ENCODE measurements at places on chromosomes 16 and 17. TPM values are rescaled to one million over a fixed set of nuclear protein-coding genes. Genes with fewer than 3 reads are reported as not detected.

Gene FOXF1
- total RNA-seq = 1.1 TPM

Gene IRX5
- 0.17 TPM for total RNA-seq

Gene CNGB1
- not detected for total RNA-seq

Gene TEX19
- not detected for total RNA-seq

Gene KRTAP4-4
- total RNA-seq = not detected

Gene OR1A1
- not detected for total RNA-seq

Gene FBXW10
- not detected for total RNA-seq

Gene ZNF778
- total RNA-seq = 9.9 TPM

Gene TMC8
- total RNA-seq = under 0.01 TPM

Gene MYO15A
- 3.0 TPM for total RNA-seq

Gene KRTAP1-5
- not detected for total RNA-seq

Gene RCVRN
- total RNA-seq = not detected

Gene CPNE7
- 11.6 TPM for total RNA-seq

Gene TPSG1
- total RNA-seq = not detected

Gene CLDN6
- total RNA-seq = 0.12 TPM

Gene HAP1
- not detected for total RNA-seq

Gene PIRT
- total RNA-seq = not detected

Gene STH
- total RNA-seq = not detected

Gene C16orf74
- total RNA-seq = 12.2 TPM

Gene NPIPB9
- not detected for total RNA-seq

Gene CCL5
- not detected for total RNA-seq

Gene PLA2G10
- total RNA-seq = not detected

Gene SPN
- not detected for total RNA-seq

Gene RASL10B
- total RNA-seq = 11.9 TPM

Gene KSR1
- total RNA-seq = 7.4 TPM

Gene SLC5A11
- total RNA-seq = not detected

Gene NEK8
- total RNA-seq = 2.8 TPM

Gene MYH11
- total RNA-seq = not detected

Gene GINS2
- total RNA-seq = 0.85 TPM

Gene CHD3
- total RNA-seq = 82.6 TPM

Gene PPP1R27
- total RNA-seq = not detected

Gene LLGL2
- 0.09 TPM for total RNA-seq

Gene METTL26
- 152 TPM for total RNA-seq

Gene TK2
- total RNA-seq = 27.2 TPM

Gene IGFALS
- not detected for total RNA-seq

Gene WNT9B
- total RNA-seq = not detected

Gene SMTNL2
- total RNA-seq = 8.2 TPM

Gene ST6GALNAC2
- total RNA-seq = 2.4 TPM

Gene ZNF287
- total RNA-seq = 7.8 TPM

Gene CDRT15L2
- total RNA-seq = not detected

Gene TMEM100
- 7.6 TPM for total RNA-seq
